ENCODE measurements at places on chromosomes 7 and 10. TPM values are rescaled to one million over a fixed set of nuclear protein-coding genes. Genes with fewer than 3 reads are reported as not detected.

ANKRD61 gene
- not detected for total RNA-seq

GRCh38 chr7:78695826-78696225 is 757.6 kb downstream of the MAGI2 start:
- no peak for DNase-seq

CUZD1 gene
- total RNA-seq, result 0.91 TPM

PNLIP gene
- total RNA-seq, result not detected

DNA sequence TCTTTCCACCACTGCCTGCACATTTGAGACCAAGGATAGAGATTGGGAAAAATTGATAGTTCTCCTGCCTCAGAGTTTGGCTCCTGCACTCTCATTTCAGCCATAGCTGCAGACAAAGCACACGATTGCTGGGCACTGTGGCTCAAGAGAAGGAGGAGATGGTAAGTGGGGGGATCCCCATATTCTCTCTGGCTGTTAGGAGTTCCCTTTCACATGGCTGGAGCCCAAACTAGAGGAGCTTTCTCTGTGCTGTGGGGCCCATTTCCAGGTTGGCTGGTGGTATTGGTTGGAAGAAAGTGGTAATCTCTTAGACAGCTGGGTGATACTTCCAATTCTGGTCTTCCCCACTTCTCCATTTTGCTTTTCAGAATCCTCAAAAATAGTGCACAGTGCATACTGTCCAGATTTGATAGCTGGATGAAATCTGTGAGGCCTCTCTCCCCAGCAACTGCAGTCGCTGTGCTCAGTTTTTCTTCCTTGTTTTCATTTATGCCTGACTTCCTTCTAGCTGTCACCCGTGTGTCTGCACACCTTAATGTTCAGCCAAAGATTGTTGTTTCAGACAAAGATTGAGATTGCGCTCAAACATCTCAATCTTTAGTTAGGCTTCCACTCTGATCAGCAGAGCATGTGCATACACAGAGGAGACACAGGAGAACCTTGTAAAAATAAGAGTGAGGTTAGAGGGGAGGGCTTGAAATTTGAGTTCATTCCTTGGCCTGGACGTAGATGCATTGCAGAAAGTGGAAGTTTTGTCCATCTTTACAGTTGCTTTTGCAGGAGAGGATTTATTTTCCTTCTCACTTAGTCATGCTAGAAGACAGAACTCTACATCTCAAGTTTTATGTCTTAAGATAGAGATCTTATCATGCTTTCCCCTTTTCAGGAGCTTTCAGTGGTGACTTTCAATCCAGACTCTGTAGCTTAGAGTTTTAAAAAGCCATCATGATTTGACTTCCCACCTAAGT is 28.6 kb downstream of the RABGEF1 start:
- no peak for DNase-seq

- DNase-seq, result peak; percentile 31
Measured at GRCh38 chr7:28955718-28956607, 2.2 kb downstream of the TRIL start.

DNA sequence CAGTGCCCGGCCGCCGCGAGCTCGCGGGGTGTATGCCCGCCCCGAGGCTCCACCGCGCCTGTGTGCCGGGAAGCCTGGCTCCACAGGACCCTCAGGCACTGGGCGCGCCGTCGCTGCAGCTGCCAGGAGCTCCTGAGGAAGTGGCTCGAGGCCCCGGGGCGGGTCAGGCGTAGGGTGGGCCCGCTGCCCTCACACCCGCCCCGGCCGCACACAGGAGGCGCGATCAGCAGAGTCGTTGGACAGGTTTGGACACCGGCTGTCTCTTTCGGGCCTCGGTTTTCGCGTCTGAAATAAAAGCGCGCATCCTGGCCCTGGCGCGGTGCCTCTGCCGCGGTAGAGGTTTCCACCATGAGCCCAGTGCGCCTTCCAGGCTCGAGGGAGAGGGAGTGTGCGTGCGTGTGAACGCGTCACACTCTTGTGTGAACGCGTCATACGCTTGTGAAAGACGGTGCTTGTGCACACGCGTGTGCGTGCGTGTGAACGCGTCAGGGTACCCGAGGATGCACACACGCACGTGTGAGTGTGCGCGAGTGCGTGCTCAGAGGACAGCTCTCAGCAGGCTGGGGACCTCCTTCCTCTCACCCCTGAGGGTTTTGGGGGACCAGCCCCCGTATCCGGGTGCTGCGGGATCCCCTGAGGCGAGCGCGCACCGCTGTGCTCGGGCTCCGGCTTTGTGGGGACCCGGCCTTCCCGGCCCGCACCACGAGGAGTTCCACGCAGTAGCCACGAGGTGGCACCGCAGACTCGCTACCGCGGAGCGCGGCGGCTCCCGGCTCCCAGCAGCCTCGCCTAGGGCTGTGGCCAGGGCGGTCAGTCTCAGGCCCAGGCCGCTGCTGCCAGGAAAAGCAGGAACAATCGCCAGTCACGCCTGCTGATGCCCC is 83.8 kb downstream of the BMS1 start:
- peak; percentile 75 for DNase-seq

WNT16 gene
- total RNA-seq, result 6.3 TPM

DNA sequence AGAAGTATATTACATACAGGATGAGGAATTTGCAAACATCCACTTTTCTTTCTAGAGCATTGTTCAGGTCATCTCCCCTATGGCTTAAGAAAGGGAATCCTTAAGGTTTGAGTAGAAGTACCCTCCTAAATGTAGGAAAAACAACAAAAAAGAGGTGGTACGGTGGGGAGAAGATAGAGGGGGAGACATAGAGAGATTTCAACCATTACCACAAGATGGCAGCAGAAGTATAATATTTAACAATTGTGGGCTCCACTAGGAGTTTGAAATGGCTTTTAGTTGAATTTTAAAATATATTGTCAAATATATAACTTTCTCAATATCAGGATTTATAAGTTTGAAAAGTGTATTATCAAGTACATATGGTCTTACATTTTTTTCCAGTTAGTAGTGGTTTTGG is 72.7 kb upstream of the PRKG1 start:
- no peak for DNase-seq

PODXL gene
- 17.1 TPM for total RNA-seq

AOAH gene
- total RNA-seq, result 3.4 TPM

- no peak for DNase-seq
Measured at GRCh38 chr7:23168111-23168885, 13.6 kb upstream of the NUP42 start.

- no peak for DNase-seq
Measured at GRCh38 chr10:3530783-3531645, 254.0 kb downstream of the KLF6 start.

SAMD9L gene
- total RNA-seq, result 2.4 TPM

DNA sequence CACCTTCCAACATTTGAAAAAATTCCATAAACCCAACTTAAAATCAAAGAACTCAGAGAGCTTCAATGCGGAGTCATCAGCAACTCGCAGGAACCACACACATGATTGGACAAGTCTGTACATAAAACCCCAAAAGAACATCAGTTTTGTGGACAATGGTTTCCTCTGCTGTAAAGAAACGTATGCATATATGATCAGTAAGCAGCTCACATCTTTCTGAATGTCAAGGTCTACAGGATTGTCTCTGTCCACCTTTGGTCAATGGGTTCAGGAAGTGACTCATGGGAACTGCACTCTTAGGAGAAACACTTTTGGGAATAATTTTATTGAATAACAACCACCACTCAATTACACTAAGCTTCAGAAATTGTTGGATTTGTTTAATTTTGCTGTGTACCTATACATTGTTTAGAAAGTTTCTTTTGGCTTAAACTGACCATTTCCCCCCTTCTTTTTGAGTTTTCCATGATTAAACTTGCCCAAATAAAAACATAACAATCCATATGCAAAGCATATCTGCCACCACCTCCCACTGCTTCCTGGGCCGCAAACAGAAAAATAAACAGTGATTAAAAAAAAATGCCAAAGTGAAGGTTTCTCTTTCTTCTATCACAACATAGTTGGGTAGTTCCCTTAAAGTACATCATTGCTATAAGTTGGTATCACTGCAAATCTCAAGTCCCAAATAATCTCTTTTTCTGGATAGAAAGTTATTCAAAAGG is 27.3 kb upstream of the AFAP1L2 start:
- DNase-seq, result no peak

DNA sequence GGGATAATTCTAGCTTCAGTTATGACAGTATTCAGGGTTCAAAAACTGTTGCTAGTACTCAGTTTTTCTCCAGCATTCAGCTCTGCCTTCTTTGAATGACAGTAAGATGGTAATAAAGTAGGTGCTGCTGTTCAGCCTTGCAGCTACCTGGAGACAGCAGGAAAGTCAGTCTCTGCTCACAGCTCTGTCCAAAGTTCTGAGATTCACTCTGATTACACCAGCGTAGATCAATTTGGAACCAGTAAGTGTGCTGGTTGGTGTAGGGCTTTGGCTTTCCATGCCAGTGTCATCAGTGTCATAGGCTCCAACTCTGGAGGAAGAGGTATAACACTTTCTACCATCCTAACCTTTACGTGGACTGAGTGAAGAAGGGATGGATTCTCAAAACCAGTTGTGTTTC is 26.2 kb downstream of the STK17A start:
- no peak for DNase-seq

- DNase-seq, result no peak
Measured at GRCh38 chr7:70006261-70006920, 408.1 kb downstream of the AUTS2 start.

- no peak for DNase-seq
Measured at GRCh38 chr7:129517931-129518330, 15.6 kb downstream of the SMKR1 start.

Measured in cerebellum (tissue), 4 donors.